ENCODE measurements at places on chromosomes 2 and 18.

DNA sequence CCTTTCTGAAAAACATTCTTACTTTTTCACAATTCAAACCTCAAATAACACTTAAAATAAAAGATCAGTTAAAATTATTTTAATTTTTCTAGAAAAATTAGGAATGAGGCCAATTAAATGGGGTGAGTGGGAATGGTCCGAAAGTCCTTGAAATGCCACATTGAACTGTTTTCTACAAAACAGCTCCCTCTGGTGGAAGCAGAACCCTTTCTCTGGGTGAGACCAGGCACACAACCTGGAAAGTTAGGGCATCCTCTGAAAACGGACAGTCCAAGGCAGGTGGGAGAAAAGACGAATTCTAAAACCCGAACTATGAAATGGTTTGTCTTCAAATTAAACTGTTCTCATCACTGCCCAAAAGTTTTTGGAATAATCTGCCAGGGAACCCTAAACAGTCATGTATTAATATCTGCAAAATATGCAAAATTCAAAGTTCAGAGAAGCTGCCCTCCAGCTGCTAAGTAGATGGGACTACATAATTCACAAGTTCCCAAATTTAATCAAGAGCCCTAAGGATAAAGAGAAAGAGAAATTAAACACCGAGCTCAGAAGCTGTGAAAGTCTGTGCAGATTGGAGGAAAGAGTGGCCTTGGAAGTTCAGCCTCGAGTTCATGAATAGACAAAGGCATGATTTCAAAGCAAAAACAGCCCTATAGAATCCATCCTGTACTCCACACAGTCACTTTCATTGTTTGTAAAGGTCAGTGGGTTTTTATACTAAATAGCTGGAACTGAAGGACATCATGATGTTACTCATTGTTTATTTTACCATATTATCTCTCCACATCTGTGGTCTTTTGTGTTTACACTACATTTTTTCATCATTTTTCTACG lies 108.3 kb downstream of the PIEZO2 start:
- peak; percentile 5 for DNase-seq

- no peak for DNase-seq
Observed at GRCh38 chr2:237045449-237045848, 40.2 kb upstream of the COPS8 start.

DNA sequence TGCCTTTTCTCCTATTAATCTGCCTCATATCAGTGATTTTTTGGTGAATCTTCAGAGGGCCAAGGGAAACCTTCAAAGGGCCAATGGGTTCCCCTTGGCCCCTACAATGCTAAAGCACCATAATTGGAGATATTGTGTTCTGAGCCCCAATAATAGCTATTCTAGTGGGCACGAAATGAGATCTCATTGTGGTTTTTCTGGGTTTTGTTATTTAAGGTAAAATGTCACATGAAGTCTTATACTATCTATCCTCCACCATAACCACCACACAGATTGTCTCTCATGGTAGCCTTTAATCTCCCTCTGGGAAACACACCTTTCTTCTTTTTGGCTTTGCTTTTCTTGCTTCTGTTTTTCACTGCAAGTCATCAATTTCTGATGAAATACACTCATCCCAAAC lies 152.8 kb downstream of the B3GNT2 start:
- DNase-seq: no peak

GRCh38 chr2:232538671-232539070 lies 821 bp upstream of the CHRNG start:
- DNase-seq: no peak

- peak; percentile 13 for DNase-seq
Observed at GRCh38 chr2:54103454-54104314, 11.7 kb upstream of the ACYP2 start.

DNA sequence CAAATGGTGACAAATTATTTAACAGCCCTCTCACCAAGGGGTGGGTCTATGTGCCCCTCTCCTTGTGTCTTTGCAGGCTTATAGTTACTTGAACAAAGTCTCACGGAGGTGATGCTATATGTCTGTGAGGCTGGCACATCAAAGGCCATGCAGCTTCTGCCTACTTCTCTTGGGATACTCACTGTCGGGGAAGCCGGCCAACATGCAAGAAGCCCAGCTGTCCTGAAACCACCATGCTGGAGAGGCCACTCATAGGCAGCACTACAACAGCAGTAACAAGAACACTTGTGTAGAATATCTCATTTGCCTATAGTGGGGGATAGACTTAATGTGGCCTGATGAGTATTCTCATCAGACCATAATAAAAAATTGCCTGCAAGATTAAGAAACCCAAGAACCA lies 233.7 kb upstream of the NCKAP5 start:
- DNase-seq: no peak

GRCh38 chr2:66824926-66825325 lies 390.0 kb downstream of the MEIS1 start:
- no peak for DNase-seq
